Natural killer cell treated with Interleukin-12 subunit alpha and Interleukin-12 subunit beta and Interleukin-15 and Interleukin-18, amount 100 ng/mL, for 72 hours (primary cell): ENCODE measurements at places on chromosomes 1 and 21. TPM values are rescaled to one million over a fixed set of nuclear protein-coding genes. Genes with fewer than 3 reads are reported as not detected.

The APOBEC4 gene
- not detected for total RNA-seq

GRCh38 chr1:9371391-9371935 lies 78.8 kb downstream of the SPSB1 start:
- no peak for DNase-seq

- DNase-seq: no peak
These were observed 6.7 kb downstream of the MYCL start for GRCh38 chr1:39894884-39895495.

DNA sequence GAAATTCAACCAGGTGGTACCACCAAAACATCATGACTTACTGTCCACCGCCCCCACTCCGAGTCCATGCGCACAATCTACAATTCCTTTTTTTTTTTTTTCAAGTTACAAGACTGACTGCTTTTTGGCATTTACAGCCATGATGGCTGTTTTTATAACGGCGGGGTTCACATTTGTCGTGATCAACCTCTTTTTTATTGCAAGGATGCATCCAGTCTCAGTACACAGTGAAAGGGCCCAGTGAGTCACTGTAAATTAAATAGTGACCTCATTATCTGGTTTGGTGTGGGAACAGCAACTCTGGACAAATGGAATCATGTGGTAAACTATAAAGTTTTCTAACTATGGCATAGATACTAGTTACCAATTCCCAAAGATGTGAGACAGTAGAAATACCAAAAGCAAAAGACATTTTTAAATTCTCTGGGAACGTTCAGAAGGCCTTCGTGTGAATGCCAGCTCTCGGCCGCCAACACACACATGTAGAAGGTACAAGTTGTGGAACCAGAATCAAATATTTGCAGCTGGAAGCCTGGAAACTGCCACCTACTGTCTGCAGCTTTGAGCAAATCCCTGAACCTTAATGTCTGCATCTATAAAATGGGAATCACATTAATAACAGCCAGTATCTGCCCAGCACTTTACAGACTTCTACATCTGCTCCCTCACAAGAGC lies 4.9 kb downstream of the GLIS1 start:
- DNase-seq: no peak

- DNase-seq: no peak
These were observed 255.9 kb upstream of the VAMP3 start for GRCh38 chr1:7515175-7515574.

DNA sequence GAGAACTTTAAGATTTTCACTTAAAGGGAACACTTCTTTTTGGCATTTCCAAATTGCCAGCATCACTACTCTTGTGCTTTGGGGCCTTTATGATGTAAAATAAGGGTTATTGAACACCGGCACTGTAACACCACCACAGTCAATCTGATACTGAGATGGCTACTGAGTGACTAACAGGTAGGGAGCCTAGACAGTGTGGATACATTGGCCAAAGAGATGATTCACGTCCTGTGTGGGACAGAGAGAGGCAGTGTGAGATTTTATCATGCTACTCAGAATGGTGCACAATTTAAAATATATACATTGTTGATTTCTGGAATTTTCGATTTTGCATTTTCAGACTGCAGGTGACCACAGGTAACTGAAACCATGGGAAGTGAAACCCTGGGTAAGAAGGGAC lies 261.6 kb downstream of the SPATA17 start:
- DNase-seq: no peak

DNA sequence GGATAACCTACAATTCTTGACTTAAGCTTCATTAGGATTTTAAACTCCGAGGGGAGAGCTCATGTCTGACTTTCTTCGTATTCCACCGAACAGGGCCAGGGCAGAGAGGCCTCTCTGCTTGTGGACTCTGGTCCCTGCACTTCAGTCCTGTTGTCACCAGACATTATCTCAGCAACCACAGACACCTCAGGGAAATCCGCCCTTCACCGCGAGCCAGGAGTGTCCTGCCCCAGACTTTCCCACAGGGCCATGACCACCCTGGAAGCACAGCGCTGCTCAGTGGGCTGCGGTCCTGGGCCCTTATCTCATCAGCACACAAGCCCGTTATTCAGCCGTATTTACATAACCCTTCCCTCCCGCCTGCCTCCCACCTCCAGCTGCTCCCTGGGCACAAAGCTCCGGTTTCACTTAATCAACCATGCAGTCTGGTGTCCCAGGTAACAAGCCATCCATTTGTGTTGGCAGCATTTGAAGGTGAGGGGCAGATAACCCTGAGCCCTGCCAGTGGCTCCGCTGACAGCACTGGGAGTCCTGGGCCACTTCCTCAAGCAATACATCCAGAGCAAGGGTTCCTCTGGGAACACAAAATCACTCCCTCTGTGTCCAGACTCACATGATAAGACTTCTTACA lies 122.8 kb upstream of the RAB4A start:
- DNase-seq: no peak

DNA sequence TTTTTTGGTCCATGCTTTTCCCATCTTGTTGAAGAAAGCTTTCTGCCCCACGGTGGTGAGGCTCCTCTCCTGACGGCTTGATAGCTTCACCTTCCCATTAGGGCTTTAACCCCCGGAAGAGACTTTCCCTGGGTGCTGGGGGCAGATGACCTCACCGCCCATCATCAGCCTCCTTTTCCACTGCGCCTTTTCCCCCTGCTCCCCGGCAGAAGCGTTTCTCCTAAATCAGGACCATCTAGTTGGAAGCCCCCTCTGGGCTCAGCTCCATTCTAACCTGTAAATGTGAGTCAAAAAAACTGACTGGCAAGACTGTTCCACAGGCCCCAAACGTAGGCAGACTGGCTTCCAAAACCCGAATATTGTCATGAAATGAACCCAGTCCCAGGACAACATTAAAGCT lies 6.7 kb downstream of the POFUT2 start:
- DNase-seq: peak; percentile 20

GRCh38 chr1:44237721-44238457 lies 24.6 kb downstream of the DMAP1 start:
- no peak for DNase-seq
